Neural crest cell (in vitro differentiated cells): ENCODE measurements at places on chromosomes 13 and 19.

DNA sequence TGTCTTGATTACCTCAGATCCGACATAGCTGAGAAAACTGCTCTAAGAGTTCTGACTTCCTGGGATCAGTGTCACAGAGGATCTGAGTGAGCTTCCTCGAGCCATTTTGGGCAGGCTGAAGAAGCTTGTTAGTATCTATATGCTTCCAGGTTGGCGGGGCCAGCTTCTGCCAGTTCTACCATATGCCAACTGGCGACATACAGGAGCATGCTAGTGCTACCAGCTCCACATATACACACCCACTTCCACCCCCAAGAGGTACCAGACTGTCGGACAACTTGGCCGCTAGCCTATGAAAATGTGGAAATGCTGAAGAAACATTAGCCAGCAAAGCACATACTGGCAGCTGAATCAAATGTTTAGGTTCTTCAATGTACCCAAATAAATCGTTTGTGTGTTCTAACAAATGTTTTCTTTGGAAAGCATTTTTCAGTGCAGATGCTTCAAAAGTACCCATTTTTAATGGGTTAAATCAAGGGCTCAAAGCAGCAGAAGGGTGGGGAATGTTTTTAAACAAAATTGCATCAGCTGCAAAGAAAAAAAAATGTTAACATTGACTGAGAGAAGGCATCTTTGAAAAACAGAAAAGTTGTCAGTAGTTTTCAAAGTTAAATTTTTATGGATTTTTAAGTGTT is 163.7 kb downstream of the KLF12 start:
- DNase-seq: no peak

GRCh38 chr13:97425590-97425989 is 8.4 kb upstream of the RAP2A start:
- no peak for DNase-seq

- DNase-seq: no peak
Observed at GRCh38 chr13:79898202-79898826, 417.4 kb downstream of the NDFIP2 start.

DNA sequence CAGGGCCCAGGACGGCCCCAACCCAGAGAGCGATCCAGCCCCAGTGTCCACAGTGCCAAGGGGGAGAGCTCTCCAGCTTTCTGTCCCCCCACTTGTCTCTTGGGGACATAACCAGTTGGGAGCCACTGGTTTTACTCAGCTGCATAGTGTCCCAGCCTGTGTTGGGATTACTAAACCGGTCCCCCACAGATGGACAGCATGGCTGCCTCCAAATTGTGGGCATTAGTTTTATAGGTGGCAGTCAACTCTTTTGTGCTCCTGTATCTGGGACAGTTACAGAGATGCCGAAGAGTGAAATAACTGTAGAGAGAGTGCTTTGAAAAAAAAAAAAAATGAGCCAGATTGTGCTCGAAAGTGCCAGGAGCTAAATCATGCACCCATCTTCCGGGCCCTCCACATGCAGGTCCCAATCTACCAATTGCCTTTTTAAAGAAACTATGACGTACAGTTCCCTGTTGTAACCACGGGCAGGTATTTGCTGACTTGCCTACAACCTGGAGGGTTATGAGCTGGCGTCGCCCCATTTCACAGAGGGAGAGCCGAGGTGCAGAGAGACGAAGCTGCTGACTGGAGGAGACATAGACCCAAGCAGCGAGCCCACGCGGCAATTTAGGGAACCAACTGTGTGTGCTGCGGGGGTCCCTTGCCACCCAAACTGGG is 2.4 kb upstream of the NFIC start:
- no peak for DNase-seq

- DNase-seq: no peak
Observed at GRCh38 chr13:22499919-22500318, 680.9 kb upstream of the SGCG start.

GRCh38 chr13:59368693-59369092 is 795.0 kb downstream of the DIAPH3 start:
- no peak for DNase-seq

- DNase-seq: no peak
Observed at GRCh38 chr13:108855737-108856387, 226.5 kb downstream of the MYO16 start.

GRCh38 chr19:536881-537404 is 5.4 kb downstream of the CDC34 start:
- DNase-seq: no peak

GRCh38 chr19:38656171-38656981 is 8.9 kb downstream of the ACTN4 start:
- DNase-seq: no peak

GRCh38 chr13:33213024-33213768 is 72.4 kb downstream of the STARD13 start:
- no peak for DNase-seq

DNA sequence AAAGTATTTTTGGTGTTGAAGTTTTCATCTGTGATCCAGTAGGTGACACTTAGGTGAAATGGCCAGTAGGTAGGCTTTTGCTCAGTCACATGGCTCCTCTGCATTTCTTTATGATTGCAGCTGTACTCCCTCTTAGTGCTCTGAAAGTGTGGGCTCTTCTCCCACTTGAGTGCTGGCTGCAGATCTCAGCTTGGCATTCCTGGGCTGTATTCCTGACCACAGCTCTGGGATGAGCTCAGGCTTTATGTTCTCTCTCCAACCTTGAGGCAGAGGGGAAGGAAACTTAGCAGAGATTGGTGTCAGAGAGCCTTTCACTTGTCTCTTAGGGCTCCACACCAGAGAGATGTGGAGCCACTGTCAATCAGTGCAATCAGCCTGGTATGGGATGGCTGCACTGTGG is 254.3 kb downstream of the NDFIP2 start:
- no peak for DNase-seq

GRCh38 chr13:25380082-25380481 is 8.3 kb downstream of the ATP8A2 start:
- no peak for DNase-seq

GRCh38 chr13:44364345-44365000 is 9.2 kb upstream of the SERP2 start:
- DNase-seq: no peak

DNA sequence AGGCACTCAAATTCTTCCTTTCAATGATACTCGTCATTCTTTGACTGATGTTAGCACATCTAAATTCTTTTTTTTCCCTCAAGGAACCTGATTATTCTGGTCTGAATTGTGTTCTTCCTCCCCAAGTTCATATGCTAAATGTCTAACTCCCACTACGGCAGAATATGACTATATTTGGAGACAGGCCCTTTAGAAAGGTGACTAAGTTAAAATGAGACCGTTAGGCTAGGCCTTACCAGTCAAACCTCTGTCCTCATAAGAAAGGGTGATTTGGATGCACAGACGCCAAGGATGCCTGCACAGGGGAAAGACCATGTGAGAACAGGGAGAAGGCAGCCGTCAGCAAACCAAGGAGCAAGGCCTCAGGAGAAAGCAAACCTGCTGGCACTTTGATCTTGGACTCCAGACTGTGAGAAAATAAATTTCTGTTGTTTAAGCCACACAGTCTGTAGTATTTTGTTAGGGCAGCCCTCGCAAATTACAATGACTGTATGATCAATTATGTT is 13.1 kb upstream of the FOXO1 start:
- no peak for DNase-seq

DNA sequence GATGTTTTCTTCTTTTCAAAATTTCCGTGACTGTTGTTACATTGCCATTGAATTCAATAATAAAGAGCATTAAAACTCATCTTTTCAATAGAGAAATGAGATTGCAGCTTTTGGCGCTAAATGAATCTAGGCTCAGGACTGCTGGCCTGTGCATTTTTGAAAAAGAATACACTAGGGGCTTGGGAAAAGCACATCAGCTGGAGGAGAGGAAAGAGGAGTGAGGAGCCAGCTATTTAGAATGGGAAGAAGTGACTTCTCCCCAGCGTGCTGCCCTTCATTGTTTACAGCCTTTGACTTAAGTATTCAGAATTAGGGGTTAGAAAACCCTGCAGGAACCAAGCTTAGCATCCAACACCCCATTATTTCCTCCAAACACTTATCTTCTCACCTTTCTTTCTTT is 43.3 kb downstream of the TNFSF11 start:
- no peak for DNase-seq

- DNase-seq: no peak
Observed at GRCh38 chr13:69198706-69199105, 908.9 kb upstream of the ATXN8OS start.

GRCh38 chr19:53088091-53088490 is 15.1 kb downstream of the ZNF160 start:
- DNase-seq: no peak

DNA sequence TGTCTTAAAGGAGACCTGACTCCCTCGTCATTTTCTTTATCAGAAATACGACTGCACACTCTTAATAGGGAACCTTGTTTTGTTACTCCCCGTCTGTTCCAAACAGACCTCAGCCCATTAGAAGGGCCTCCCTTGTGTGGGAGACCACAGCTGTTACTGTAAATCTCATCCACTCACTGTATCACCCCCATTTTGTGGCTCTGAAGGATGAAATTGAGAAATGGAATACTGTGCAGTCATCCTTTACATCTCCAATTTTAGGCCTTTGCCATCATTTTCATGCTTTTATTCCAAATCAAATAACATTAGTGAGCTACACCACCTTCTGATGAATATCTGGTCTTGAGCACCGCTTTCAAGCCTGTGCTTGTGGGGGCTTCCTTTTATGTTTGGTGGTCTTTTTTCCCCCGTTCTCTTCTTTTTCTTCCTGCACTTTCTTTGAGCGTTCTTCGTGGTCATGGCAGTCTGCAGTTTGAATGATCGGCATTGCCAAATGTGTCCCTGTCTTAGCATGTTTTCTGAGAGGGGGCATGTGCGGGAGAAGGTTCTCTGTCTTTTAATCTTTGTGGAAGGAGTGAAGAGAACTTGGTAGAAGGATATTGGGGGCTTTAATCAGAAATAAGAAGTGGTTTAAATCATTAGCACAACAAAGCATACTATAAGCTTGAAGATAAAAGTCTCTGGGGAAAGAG is 65.8 kb downstream of the GGACT start:
- no peak for DNase-seq

DNA sequence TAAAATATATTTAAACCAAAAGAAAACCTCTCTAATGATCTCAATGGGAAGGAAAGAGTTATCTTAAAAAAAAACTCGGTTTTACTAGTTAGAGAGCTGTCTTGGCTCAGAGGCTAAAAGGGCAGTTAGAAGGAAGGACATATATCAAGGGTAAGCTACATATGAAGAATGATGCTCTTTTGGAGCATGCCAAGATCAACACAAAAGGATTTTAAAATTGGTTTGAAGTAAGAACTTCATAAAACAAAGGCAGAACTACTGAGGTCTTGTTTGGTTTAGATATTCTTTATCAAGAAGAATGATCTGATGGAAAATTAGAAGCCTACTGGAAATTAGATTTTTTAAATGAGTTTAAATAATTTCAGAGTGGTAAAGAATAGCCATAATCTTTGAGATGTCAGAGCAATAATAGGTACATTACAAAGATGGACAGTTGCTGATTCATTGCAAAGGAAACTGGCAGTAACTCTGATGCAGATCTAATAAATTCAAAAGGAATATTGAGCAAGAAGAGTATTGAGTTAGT is 39.4 kb upstream of the LMO7 start:
- DNase-seq: no peak

DNA sequence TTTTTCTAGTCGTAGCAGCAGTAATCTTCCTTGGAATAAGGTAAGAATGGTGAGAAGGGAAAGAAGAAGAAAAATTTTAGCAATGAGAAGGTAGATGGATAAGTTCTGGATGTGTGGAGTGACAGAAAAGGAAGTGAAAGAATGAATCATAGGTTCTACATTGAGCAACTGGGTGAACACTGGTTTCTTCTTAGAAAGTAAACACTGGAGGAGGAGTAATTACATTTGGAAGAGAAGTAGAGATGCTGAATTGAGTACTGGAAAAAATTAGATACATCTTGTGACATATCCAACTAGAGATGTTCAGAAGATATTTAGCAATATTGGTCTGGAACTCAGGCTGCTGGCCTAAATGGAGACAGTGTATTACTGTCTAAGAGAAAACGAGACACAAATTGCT is 148.5 kb downstream of the GPC5 start:
- DNase-seq: no peak

DNA sequence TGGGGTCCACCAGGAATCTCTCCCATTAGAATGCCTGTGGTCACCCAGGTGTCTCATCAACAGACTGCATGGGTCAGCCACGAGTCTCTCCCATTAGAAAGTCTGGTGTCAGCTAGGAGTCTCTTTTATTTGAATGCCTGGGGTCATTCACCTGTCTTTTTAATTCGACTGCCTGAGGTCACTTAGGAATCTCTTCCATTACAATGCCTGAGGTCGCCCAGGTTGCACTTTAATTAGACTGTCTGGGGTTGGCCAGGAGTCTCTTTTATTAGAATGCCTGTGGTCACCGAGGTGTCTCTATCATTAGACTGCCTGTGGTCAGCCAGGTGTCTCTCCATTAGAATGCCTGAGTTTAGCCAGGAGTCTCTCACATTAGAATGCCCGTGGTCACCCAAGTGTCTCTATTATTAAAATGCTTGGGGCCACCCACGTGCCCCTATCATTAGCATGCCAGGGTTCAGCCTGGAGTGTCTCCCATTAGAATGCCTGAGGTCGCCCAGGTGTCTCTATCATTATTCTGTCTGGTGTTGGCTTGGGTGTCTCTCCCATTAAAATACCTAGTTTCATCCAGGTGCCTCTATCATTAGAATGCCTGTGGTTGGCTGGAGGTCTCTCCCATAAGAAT is 1474.3 kb downstream of the UQCRFS1 start:
- no peak for DNase-seq

- no peak for DNase-seq
Observed at GRCh38 chr13:50222569-50223332, 207.5 kb downstream of the KCNRG start.

GRCh38 chr19:49542446-49542845 is 14.6 kb downstream of the RCN3 start:
- no peak for DNase-seq

DNA sequence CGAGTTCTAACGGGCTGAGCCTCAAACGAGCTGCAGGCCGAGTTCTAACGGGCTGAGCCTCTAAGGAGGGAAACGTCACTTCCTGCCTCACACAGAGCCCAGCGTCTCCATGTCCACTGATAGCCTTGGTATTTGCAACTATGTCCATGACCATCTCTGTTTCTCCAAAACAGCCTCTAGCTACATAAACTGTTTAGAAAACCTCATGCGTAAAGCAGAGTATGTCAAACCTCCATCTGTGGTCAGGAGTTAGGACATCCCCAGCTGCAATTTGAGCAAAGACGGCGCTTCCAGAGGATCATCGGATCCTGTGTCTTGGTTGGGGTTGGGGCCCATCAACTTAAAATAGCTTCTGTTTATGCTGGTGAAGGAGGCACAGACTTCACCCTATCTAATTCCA is 20.8 kb downstream of the RASA3 start:
- DNase-seq: no peak
